ENCODE measurements at places on chromosomes 16 and 17. TPM values are rescaled to one million over a fixed set of nuclear protein-coding genes. Genes with fewer than 3 reads are reported as not detected.

Gene CDH5
- not detected for total RNA-seq

Gene SRSF2
- 179 TPM for total RNA-seq

Gene PDXDC1
- 93.2 TPM for total RNA-seq

Gene NOG
- 19.1 TPM for total RNA-seq

Gene TEX14
- total RNA-seq, result not detected

Gene CHRNE
- not detected for total RNA-seq

Gene CCL7
- 0.36 TPM for total RNA-seq

Gene FKBP10
- 500 TPM for total RNA-seq

GRCh38 chr16:54288835-54289241, 2.3 kb upstream of the IRX3 start:
- H3K27me3 ChIP-seq, result no peaks in the 10 kb centered on the region
- peaks cover 20% of the 10 kb centered on the region for H3K4me1 ChIP-seq
- peaks cover 28% of the 10 kb centered on the region for H3K36me3 ChIP-seq
- H3K27ac ChIP-seq, result no peak overlapping the region
- no peak for DNase-seq

GRCh38 chr17:20184977-20185619, 175.9 kb downstream of the SPECC1 start:
- H3K27me3 ChIP-seq, result no peaks in the 10 kb centered on the region
- H3K27ac ChIP-seq, result peak overlapping the region; percentile 56
- H3K36me3 ChIP-seq, result peaks cover 4% of the 10 kb centered on the region

- H3K36me3 ChIP-seq, result no peaks in the 10 kb centered on the region
- H3K27ac ChIP-seq, result no peak overlapping the region
- DNase-seq, result no peak
- no peaks in the 10 kb centered on the region for H3K27me3 ChIP-seq
Measured at GRCh38 chr16:77414752-77415231, 20.0 kb downstream of the ADAMTS18 start.

DNA sequence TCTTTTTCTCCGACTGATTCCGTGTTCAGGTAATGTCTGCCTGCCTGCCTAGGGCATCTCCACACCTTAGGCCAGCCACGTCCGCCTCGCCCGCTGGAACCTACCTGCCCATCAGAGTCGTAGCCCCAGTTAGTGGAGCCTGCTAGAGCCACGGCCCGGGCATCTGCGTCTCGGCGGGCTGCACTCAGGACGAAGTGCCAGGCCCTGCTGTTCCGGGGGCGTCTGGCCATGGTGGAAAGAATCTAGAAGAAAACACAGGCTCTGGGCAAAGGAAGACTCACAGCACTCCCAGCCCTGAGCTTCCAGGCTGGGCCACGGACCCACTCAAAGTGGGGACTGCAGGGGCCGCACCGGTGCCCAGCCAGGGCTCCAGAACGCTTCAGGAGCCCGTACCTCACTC, 1.1 kb downstream of the SPSB3 start:
- H3K27ac ChIP-seq, result peak overlapping the region; percentile 74
- peaks cover 28% of the 10 kb centered on the region for H3K27me3 ChIP-seq
- peaks cover 23% of the 10 kb centered on the region for H3K4me1 ChIP-seq
- H3K36me3 ChIP-seq, result no peaks in the 10 kb centered on the region

DNA sequence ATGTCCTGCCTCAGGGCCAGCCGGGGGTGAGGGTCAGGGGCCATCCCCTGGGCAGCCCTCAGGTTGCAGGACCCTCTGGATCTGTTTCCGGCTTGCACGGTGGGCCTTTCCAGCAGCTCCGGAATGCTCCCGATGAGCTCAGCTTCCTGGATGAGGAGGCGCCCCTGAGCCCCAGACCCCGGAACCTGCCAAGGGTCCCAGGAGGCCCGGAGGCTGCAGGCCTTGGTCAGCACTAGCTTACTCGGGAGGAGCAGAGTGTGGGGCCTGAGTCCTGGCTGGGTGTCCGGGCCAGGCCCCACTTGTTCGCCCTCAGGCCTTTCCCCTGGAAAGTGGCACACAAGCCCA, 7.6 kb upstream of the C1QTNF8 start:
- H3K4me3 ChIP-seq, result no peak overlapping the region
- DNase-seq, result no peak
- H3K36me3 ChIP-seq, result no peaks in the 10 kb centered on the region
- H3K27ac ChIP-seq, result no peak overlapping the region

GRCh38 chr17:34201225-34201624, 53.9 kb upstream of the CCL2 start:
- H3K36me3 ChIP-seq, result peaks cover 3% of the 10 kb centered on the region
- no peak overlapping the region for H3K4me3 ChIP-seq
- no peaks in the 10 kb centered on the region for H3K4me1 ChIP-seq
- no peak overlapping the region for H3K27ac ChIP-seq
- H3K27me3 ChIP-seq, result peaks cover 12% of the 10 kb centered on the region
- no peak for DNase-seq

DNA sequence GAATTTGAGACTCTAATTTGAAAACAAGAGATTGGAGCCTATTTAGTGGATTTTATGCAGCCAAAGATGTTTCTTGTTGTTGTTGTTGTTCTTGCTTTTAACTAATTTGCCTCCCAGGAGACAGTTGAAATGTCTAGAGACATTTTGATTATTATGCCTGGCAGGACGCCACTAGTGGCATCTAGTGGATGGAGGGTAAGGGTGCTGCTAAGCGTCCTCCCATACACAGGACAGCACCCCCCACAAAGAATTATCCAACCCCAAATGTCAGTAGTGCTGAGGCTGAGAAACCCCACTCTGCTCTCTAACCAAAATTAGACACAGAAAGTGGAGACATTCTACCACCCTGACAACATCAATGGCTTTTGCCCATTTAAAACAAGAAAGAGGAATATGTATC, 15.4 kb upstream of the HSBP1 start:
- H3K36me3 ChIP-seq, result no peaks in the 10 kb centered on the region
- H3K27me3 ChIP-seq, result peaks cover 9% of the 10 kb centered on the region
- no peak overlapping the region for H3K27ac ChIP-seq
- no peaks in the 10 kb centered on the region for H3K4me1 ChIP-seq
- DNase-seq, result no peak
- no peak overlapping the region for H3K4me3 ChIP-seq

DNA sequence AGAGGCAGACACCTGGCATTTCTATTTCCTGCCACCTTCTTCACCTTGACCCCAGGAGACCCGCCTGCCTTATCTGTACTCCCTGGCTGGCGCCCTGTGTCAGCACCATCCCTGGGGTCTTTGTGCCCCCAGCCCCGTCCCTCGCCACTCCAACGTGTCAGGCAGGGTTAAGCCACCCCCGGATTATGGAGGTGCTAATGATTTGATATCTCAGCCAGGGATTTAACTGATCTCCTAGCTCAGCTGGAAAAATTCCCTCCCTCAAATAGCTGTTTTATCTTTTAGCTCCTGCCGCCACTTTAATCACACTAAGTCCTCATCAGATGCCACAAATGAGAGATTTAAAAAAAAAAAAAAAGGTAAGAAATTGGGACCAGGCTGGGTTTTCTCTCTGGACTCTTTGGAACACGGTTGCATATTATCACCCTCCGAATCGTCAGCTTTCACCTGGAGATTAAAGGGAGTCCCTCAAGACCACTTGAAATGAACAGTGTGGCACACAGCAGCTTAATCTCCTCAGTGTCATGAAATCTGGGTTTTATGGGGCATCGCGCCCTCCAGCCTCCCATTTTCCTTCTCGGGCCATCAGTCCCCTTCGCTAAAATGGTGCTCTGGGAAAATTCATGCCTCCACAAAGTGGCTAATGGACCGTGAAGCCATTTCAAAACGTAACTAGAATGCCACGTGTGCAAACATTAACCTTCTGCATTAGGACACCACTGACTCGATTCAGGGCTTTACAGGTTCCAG, 26.2 kb upstream of the WFDC1 start:
- DNase-seq, result no peak
- peaks cover 23% of the 10 kb centered on the region for H3K27me3 ChIP-seq
- no peak overlapping the region for H3K4me3 ChIP-seq
- no peaks in the 10 kb centered on the region for H3K4me1 ChIP-seq

- H3K4me3 ChIP-seq, result no peak overlapping the region
- peaks cover 32% of the 10 kb centered on the region for H3K27me3 ChIP-seq
- no peaks in the 10 kb centered on the region for H3K4me1 ChIP-seq
- H3K27ac ChIP-seq, result no peak overlapping the region
Measured at GRCh38 chr17:13055131-13055530, 37.3 kb upstream of the ELAC2 start.

- DNase-seq, result no peak
- peaks cover 11% of the 10 kb centered on the region for H3K4me1 ChIP-seq
- H3K36me3 ChIP-seq, result no peaks in the 10 kb centered on the region
- H3K4me3 ChIP-seq, result no peak overlapping the region
Measured at GRCh38 chr16:75485230-75486013, 9.8 kb downstream of the CHST6 start.

GRCh38 chr16:81942007-81942601, 69.2 kb downstream of the SDR42E1 start:
- H3K4me1 ChIP-seq, result peaks cover 27% of the 10 kb centered on the region
- H3K27me3 ChIP-seq, result peaks cover 2% of the 10 kb centered on the region
- no peak overlapping the region for H3K4me3 ChIP-seq
- no peak for DNase-seq

GRCh38 chr17:30005709-30006320, 64.4 kb downstream of the EFCAB5 start:
- H3K36me3 ChIP-seq, result no peaks in the 10 kb centered on the region
- no peaks in the 10 kb centered on the region for H3K27me3 ChIP-seq
- H3K27ac ChIP-seq, result no peak overlapping the region
- no peak for DNase-seq

DNA sequence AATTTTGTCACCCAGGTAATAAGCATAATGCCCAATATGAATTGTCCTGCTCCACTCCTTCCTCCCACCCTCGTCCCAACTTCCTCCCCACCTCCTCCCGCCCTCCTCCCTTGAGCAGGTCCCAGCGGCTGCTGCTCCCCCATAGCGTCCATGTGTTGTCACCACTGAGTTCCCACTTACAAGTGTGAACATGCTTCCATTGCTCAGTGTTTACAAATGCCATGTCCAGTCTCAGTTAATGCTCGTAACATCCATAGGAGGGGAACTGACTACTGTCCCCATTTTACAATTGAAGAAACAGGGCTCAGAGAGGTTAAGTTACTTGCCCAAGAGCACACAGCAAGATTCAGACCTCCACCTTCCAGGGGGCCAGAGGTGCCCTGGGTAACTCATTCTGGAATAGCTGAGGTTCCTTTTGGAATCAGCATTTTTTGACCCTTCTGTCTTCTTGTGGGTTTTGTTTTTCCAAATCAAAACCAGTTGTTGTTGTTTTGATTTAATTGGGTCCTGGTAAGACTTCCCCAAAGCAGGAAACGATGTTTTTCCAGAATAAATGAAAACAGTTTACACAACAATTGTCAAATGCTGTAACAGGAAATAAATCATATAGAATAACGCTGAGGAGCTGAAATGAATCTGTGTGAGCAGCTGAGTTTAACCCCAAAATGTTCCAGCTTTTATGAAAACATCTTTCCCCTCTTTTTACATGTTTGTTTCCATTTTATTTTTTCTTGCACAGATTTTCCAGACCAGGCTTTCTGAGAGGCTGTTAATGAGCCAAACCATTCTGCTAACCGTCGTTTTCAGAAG, 73.9 kb downstream of the ZDHHC7 start:
- H3K27me3 ChIP-seq, result peaks cover 3% of the 10 kb centered on the region
- no peak overlapping the region for H3K27ac ChIP-seq
- no peak for DNase-seq
- no peak overlapping the region for H3K4me3 ChIP-seq

GRCh38 chr17:73630965-73631595, 13.2 kb downstream of the SDK2 start:
- peaks cover under 1% of the 10 kb centered on the region for H3K27me3 ChIP-seq
- no peak for DNase-seq
- no peak overlapping the region for H3K27ac ChIP-seq
- H3K4me1 ChIP-seq, result no peaks in the 10 kb centered on the region

DNA sequence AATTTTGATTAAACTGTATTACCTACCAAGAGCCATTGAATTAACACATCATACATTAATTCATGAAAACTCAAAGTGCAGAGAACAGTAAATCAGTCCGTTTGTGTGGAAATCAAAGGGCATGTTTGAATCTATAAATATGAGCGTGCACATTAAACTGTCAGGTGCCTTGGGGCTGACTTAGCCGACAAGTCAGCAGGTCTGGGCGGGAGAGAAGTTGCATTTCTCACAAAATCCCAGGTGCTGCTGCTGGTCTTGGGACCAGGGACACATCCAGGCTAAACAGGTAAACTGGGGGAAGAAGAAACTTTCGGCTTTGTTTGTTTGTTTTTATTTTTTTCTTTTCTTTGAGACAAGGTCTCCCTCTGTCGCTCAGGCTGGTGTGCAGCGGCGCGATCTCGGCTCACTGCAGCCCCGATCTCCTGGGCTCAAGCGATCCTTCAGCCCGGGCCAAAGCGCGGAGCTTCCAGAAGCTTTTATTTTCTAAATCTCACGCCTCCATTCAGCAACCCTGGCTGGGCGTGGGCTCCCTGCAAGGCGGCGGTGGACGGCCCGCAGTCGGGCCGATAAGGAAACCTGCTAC, 213.9 kb downstream of the MRTFB start:
- peaks cover 14% of the 10 kb centered on the region for H3K36me3 ChIP-seq
- H3K4me3 ChIP-seq, result peak overlapping the region; percentile 94
- peaks cover 26% of the 10 kb centered on the region for H3K4me1 ChIP-seq
- peaks cover 3% of the 10 kb centered on the region for H3K27me3 ChIP-seq
- DNase-seq, result peak; percentile 61

DNA sequence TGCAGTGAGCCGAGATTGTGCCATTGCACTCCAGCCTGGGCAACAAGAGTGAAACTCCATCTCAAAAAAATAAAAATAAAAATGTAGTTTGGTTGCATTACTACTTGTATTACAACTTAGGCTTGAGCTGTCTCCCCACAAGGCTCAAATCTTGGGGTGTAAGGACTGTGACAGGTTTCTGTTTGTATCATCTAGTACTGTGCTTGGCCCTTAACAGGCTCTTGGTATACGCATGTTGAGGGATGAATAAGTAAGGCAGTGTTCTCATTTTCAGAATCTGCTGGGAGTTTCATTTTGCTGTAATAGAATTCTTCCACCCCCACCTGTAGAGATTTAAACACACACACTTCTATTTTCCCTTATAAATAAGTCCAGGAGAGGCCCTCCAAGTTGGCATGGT, 289.4 kb upstream of the EEF2KMT start:
- no peaks in the 10 kb centered on the region for H3K36me3 ChIP-seq
- no peak overlapping the region for H3K4me3 ChIP-seq
- H3K4me1 ChIP-seq, result no peaks in the 10 kb centered on the region
- no peaks in the 10 kb centered on the region for H3K27me3 ChIP-seq

DNA sequence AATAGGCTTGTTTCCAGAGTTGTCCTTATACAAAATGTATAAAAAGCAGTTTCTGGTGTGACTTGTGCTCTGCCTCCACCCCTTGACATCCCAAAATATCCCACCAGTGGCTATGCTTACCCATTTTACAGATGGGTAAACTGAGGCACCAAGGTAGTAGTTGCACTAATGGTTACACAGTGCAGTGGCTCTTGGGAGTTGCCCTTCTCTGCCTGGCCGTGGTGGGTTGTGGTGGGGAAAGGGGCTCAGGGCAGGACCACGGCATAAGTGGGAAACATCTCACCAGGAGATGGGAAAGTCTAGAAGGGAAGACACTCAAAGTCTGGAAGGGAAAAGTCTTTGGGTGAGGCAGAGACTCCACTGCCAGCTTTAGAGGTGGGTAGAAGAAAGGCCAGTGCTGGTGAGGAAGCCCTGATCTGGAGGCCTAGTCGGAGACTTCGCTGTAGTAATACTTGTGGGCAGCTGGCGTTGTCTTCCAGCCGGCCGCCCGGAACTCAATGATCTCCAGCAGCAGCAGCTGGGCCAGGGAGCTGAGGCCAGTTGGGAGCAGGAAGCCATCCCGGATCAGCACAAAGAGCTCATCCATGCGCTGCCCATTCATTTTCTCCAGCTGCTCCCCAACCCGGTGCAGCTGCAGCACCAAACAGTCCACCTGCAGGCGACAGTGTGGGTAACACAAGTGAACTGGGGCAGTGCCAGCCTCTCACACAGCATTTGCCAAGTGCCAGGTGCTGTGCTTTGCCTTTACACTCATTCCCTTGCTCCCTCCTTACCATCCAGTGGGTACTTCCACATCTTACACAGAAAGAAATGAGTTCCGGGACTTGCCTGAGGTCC, 4.5 kb downstream of the MIF4GD start:
- no peak overlapping the region for H3K4me3 ChIP-seq
- H3K4me1 ChIP-seq, result peaks cover 25% of the 10 kb centered on the region
- H3K36me3 ChIP-seq, result peaks cover 13% of the 10 kb centered on the region
- no peaks in the 10 kb centered on the region for H3K27me3 ChIP-seq
